ENCODE measurements at places on chromosomes 13 and 19.
A peak's percentile ranks its signal among the peaks of the same experiment; 100 is the strongest.

GRCh38 chr19:43450545-43450997 is 14.8 kb downstream of the LYPD3 start:
- no peak for DNase-seq

DNA sequence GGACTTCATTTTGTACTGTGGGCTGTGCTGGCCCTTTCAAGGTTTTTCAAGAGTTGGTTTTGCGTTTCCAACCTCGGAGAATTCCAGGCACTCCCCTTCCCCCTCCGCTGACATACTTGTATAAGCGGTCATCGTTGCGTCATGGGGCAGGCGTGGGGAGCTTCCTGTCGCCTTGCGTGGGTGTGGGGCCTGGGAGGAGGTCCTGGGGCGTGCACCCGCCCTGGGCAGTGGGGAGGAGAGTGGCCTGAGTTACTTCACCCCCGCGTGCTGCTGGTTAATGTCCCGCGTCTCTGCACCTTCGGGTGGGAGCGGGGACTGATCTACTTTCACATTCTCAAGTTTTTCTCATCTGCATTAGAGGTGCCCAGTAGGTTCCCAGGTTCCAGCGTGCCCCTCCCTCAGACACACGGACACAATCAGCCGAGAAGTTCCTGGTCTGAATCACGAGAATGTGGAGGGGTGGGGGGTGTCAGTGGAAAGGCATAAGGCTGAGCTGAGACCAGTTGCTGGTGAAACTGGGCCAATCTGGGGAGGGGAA is 4.1 kb downstream of the IER2 start:
- no peak for DNase-seq

DNA sequence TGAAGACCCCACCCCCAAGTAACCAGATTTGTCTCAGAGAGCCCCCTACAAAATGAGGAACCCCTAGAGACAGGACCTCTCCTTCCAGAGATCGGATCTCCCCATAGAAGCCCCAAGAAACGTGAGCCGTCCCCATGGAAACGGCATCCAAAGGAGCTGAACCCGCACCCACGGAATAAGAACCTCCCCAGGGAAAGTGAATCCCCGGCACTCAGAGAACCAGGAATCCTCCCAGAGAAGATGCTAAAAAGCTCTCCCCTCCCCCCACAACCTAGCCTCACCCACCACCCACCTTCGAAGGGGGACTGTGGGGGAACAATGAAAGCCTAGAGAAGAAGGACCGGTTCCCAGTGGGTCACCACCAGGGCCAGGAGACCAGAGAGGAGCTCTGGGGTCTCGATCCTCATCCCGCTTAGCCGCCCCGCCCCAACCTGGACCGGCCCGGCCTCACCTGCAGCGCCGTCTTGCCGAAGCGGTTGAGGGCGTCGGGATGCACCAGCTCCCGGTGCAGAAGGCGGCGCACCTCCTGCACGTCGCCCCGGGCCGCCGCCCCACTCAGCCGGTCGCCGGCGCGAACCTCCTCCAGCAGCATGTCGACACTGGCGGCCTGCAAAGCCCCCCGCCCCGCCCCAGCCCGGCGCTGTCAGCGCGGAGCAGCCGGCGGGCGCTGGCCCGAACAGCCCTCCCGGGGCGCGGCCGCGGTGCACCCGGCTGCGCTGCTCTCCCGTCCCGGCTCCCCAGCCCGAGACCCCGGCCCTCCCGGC is 535 bp downstream of the CDKN2D start:
- DNase-seq, result peak; percentile 69

- no peak for DNase-seq
These were observed 4.9 kb upstream of the OR7A17 start for GRCh38 chr19:14890643-14891379.

GRCh38 chr13:109783447-109783814 is 3.0 kb downstream of the IRS2 start:
- DNase-seq, result peak; percentile 50

GRCh38 chr13:100528353-100528752 is 60.2 kb downstream of the GGACT start:
- DNase-seq, result no peak

- DNase-seq, result no peak
These were observed 19.3 kb downstream of the GADD45B start for GRCh38 chr19:2495130-2495641.

DNA sequence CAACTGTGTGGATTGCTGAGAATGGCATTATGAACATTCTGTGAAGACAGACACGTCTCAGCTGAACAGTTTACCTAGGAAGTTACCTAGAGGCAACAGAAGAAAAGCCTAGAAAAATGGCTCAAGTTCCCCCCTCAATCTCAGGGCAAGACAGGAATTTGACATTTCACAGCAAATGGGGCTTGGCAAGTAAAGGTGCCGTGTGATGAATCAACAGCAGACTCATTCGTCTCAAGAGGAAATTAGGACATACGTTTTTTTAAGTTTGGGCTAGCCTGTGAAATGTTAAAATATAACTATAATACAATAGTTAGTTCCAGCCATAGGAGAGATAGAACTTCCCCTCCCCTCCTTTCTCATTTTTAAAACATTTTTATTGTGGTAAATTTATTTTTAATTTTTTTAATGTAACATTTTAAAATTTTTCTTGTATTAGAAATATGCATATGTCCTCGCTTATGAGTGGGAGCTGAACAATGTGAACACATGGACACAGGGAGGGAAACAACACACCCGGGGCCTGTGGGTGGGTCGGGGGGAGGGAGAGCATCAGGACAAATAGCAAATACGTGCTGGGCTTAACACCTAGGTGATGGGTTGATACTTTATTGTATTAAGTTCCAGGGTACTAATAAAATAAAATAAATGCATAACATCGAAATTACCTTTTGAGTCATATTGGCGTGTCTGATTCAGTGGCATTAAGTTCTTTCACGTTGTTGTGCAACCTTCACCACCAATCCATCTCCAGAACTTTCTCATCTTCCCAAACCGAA is 116.0 kb downstream of the COL4A2 start:
- no peak for DNase-seq

DNA sequence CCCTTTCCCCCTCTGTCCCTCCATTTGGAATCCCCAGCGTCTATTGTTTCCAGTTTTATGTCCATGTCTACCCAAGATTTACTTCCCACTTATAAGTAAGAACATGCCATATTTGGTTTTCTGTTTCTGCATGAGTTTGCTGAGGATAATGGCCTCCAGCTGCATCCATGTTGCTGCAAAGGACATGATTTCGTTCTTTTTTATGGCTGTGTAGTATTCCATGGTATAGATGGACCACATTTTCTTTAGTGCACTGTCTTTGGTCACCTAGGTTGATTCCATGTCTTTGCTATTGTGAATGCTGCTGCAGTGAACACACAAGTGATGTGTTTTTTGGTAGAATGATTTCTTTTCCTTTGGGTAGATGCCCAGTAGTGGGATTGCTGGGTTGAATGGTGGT is 3.8 kb downstream of the ZNF555 start:
- no peak for DNase-seq

DNA sequence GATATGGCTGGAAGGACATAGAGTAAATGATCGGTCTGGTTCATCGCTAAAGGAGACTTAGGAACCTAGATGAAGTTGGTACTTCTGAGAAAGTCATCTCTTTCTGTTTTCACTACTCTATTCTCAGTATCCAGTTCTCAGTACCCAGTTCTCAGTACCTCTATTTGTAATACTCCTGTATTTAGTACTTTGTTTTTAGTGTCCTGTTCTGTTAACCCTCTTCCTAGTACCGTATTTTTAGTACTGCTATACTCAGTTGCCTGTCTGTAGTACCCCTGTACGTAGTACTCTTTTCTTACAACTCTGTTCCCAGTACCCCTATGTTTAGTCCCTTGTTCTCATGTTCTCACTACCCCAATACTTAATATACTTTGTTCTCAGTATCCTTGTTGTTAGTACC is 1.2 kb downstream of the RFXAP start:
- DNase-seq, result no peak

DNA sequence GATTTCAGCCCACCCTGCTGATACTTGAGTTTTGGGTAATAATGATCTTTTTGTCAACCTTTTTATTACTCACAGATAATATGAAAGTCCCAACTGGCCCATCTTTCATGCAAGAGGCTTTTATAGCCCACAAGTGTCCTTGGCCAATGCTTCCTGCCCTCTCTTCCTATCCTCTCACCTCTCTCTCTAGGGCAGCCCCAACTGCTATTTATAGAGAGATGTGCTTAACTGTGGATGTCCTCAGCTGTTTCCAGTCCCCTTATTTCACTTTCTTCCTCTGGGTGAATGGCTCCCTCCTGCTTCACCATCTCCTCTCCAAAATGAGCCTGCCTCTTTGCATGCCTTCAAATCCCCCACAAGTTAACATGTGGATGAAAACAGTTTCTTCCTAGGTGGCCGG is 27.4 kb downstream of the ARHGEF7 start:
- DNase-seq, result no peak

DNA sequence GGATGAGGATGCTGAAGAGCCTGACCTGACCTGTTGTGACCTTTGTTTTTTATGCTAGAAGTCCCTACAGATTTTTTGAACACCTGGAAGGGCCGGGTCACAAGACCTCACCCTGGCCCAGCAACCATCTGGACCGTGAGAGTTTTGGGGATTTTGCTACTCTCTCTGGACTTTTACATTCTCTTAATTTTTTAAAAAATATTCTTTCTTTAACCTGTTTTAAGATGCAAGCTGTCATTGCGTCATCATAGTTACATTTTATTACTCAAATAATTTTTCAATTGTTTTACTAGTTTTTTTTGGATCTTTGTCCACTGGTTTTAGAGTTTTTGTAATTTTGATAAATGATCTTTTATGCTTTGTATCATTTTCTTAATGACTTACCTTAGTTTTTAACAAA is 7.5 kb downstream of the DKKL1 start:
- DNase-seq, result no peak

GRCh38 chr13:95763601-95764000 is 86.7 kb downstream of the DNAJC3 start:
- no peak for DNase-seq

GRCh38 chr19:49408816-49409440 is 14.3 kb downstream of the PTH2 start:
- DNase-seq, result no peak

GRCh38 chr13:51865838-51866237 is 4.1 kb downstream of the CCDC70 start:
- no peak for DNase-seq

DNA sequence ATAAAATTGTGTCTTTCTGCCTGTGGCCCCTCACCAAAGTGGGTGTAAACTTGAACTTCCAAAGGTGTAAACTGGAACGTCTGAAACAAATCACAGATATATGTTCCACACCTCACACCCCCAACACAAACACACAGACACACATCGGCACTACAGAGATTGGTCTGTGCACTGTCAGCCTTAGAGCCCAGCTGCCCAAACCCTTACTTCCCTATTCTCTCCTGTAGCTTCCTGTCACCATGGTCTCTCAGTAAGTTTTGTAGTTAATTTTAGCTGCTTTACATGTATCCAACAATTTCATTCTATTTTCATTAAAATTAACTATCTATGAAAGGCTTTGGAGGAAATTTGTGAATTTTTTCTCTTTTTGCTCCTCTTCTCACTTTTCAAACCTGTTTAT is 5.4 kb downstream of the TM9SF2 start:
- no peak for DNase-seq

DNA sequence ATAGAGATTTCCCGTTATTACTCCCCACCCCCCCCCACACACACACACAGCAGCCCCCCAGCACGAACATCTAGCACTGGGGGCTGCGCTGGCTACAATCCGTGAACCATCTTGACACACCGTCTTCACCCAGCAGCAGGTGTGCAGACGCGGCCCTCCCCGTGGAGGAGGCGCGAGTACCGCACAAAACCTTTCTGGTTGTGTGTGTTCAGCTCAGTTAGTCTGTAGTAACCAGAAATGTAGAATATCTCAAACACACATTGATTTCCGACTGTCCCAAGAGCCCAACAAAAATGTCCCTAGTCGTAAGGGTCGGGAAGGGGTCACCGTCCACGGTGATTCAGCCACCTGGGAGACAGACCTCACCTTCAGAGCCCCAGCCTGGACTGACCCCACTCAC is 122.7 kb downstream of the RAB20 start:
- DNase-seq, result no peak

- peak; percentile 49 for DNase-seq
These were observed 120.8 kb upstream of the ZNF507 start for GRCh38 chr19:32224371-32225244.

DNA sequence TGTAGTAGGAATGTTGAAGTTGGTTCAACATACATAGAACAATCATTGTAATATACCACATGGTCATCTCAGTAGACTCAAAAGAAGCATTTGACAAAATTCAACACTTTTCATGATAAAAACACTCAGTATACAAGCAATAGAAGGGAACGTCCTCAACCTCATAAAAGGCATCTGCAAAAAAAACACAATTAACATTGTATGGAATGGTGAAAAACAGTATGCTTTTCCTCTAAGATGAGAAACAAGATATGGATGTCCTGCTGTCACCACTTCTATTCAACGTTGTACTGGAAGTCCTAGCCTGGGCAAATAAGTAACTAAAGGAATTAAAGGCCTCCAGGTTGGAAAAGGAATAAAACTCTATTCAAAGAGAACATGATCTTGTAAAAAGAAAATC is 54.5 kb downstream of the FNDC3A start:
- DNase-seq, result no peak

DNA sequence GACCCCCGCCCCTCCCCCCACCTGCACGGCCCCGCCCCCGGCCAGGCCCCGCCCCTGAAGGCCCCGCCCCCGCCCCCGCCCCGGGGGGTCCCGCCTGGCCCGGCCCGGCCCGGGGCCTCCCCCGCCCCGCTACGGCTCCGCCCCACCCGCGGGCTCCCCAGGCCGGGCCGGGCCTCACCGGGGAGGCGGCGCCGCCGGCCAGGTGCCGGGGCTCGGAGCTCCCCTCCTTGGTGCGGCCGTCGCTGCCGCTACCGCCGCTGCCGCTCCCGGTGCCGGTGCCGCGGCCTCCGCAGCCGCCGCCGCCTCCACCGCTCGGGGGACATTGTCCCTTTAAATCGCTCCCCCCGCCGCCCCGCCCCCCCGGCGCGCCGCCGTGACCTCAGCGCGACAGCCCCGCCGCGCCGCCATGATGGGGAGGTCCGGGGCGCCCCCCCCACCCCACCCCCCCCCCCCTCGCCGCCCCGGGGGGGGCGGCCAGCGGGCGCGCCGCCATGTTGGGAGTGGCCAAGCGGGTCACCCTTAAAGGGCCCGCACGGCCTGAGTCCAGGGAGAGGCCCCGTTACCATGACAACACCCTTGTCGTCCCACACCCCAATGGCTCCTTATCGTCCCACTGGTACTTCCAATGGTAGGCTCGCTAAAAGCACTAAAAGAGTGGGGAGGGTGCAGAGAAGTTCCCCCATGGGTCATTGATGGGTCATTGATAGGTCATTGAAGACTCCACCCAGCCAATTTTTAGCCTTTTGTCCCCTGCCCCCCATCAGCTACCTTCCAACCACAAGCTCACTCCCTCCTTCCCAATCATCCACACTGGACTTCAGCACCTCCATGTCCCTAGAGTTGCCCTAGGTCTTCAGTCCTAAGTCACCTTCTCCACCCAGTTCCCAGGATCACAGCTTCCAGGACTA is at the start of gene WIZ:
Gene WIZ (minus strand): TSS at position 337 of the 908 bp plus-strand sequence. CDS start 1,649 bp downstream, outside the sequence.
- peak; percentile 20 for DNase-seq

All from NCI-H524 (cell line).